Endothelial cell of coronary artery (primary cell): ENCODE measurements at places on chromosomes 6 and 20. TPM values are rescaled to one million over a fixed set of nuclear protein-coding genes. Genes with fewer than 3 reads are reported as not detected.

TFB1M gene
- total RNA-seq: 11.4 and 14.4 TPM in 2 replicates

PERP gene
- 16.5 and 20.5 TPM in 2 replicates for total RNA-seq

SIRPA gene
- total RNA-seq: 12.2 and 14.4 TPM in 2 replicates

PIGT gene
- 16.6 and 21.5 TPM in 2 replicates for total RNA-seq

KCNB1 gene
- total RNA-seq: under 0.01 and 0.09 TPM in 2 replicates

MC3R gene
- not detected in 2 replicates for total RNA-seq

INSM1 gene
- not detected in 2 replicates for total RNA-seq
